ENCODE measurements at places on chromosomes 5 and 9.

GRCh38 chr5:78016863-78017529 is 240.9 kb upstream of the TBCA start:
- no peak for DNase-seq

DNA sequence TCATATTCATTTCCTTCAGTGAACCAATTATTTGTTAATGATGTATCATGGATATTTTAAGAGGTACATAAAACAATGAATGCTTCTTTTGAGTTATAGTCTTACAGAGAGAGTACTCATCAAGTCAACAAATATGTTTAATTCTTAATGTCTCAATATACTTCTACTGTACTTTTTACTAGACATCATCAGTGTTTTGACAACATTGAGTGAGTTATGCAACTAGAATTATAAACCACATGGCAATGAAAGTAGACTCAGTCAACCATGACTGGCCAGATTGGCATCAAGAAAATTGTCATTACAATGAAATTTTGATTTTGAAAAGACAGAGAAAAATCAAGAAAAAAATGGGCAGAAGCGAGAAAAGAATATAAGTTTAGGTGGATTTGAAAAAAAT is 1248.1 kb upstream of the CDH18 start:
- DNase-seq, result no peak

DNA sequence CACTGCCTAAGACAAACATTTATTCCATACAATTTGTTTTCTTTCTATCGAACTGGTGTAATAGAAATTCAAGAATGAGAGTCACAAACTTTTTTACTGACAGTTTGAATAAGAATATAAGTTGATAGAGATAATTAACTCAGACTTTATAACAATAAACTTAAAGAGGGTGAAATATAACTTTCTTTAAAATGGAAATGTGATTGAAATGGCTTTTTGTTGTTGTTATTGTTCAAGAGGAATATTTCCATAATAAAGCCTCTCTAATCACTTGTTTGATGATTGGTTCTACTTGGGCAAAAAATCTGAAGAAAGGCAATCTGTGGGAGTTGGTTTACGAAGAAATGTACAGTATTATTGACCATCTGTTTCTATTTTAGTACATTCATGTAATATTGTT is 79.3 kb downstream of the ST8SIA4 start:
- no peak for DNase-seq

DNA sequence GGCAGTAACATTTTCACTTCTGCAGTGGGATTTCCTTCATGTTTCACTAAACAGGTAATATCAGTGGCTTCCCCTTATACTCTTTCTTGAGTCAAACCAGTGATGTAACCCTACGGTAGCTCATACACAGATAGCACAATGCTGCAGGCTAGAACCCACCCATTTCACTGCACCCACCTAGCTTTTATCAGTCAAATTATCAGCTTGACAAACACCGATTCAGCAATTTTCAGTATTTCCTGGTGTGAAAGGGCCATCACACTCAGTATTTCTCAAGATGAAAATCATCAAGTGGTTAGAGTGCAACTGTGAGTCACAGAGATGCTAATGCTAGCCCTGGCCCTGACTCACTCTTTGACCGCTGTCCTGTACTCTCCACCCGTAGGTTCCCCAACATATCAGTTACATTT is 242.3 kb upstream of the PTGER4 start:
- DNase-seq, result no peak

Data from GF-D8 (cell line).